Epithelial cell of alveolus of lung (primary cell): ENCODE measurements at places on chromosomes 12 and 14. TPM values are rescaled to one million over a fixed set of nuclear protein-coding genes. Genes with fewer than 3 reads are reported as not detected.

Gene TSPAN8
- total RNA-seq, result 0.13 TPM in 1 of 2 replicates, not detected in the other

Gene ENDOU
- total RNA-seq, result not detected in 2 replicates

Gene CYP27B1
- total RNA-seq, result 0.26 and 0.32 TPM in 2 replicates

Gene GPR68
- total RNA-seq, result under 0.01 and 1.6 TPM in 2 replicates

Gene ELK3
- 39.2 and 49.3 TPM in 2 replicates for total RNA-seq

Gene STAC3
- 0.26 and 4.5 TPM in 2 replicates for total RNA-seq

Gene IRAK3
- 16.0 and 20.9 TPM in 2 replicates for total RNA-seq

Gene LALBA
- total RNA-seq, result not detected in 2 replicates

Gene MDP1
- 18.0 and 22.0 TPM in 2 replicates for total RNA-seq

Gene LPAR5
- total RNA-seq, result 0.65 TPM in 1 of 2 replicates, not detected in the other

Gene TESPA1
- total RNA-seq, result not detected in 2 replicates

Gene PTCSC3
- total RNA-seq, result not detected in 2 replicates

Gene AMN
- 0.08 TPM in 1 of 2 replicates, not detected in the other for total RNA-seq

Gene TSHR
- not detected in 2 replicates for total RNA-seq

Gene FOXG1
- total RNA-seq, result under 0.01 TPM in 1 of 2 replicates, not detected in the other

Gene AICDA
- not detected in 2 replicates for total RNA-seq

Gene OVCH1
- total RNA-seq, result 0.08 TPM in 1 of 2 replicates, not detected in the other

Gene DACT1
- 4.7 and 23.8 TPM in 2 replicates for total RNA-seq

Gene TDRD9
- 0.26 TPM in 1 of 2 replicates, not detected in the other for total RNA-seq

Gene PTPRB
- 0.08 and 1.7 TPM in 2 replicates for total RNA-seq

Gene PYGL
- total RNA-seq, result 32.3 and 52.2 TPM in 2 replicates

Gene FAM90A1
- total RNA-seq, result 0.13 and 0.80 TPM in 2 replicates

Gene TAS2R46
- 2.8 TPM in 1 of 2 replicates, not detected in the other for total RNA-seq

Gene DAAM1
- total RNA-seq, result 6.3 and 8.5 TPM in 2 replicates

Gene PIWIL1
- total RNA-seq, result not detected in 2 replicates

Gene ADGRD1
- total RNA-seq, result 0.40 and 0.78 TPM in 2 replicates

Gene CLECL1
- not detected in 2 replicates for total RNA-seq

Gene PRKD1
- total RNA-seq, result 9.1 and 17.2 TPM in 2 replicates

Gene CPM
- total RNA-seq, result 5.2 and 5.4 TPM in 2 replicates

Gene KRT5
- total RNA-seq, result 2.0 and 4.1 TPM in 2 replicates

Gene C1S
- total RNA-seq, result 137 and 318 TPM in 2 replicates

Gene TBX3
- total RNA-seq, result 96.8 and 243 TPM in 2 replicates

Gene GALNT6
- total RNA-seq, result 3.5 and 49.0 TPM in 2 replicates
